ENCODE measurements at places on chromosomes 6 and 20.

DNA sequence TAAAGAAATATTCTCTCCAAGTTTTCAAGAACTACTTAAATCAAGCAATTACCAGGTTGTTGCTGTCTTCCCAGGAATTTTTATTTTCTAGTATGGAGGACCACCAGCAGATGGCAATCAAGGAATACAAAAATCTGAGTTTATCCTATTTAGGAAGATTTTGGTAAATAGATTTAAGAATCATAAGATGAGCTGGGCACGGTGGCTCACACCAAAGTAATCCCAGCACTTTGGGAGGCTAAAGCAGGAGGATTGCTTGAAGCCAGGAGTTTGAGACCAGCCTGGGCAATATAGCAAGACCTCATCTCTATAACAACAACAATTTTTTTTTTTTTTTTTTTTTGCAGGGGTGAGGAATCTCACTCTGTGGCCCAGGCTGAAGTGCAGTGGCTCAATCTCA is 19.3 kb upstream of the SEC63 start:
- no peak for DNase-seq

DNA sequence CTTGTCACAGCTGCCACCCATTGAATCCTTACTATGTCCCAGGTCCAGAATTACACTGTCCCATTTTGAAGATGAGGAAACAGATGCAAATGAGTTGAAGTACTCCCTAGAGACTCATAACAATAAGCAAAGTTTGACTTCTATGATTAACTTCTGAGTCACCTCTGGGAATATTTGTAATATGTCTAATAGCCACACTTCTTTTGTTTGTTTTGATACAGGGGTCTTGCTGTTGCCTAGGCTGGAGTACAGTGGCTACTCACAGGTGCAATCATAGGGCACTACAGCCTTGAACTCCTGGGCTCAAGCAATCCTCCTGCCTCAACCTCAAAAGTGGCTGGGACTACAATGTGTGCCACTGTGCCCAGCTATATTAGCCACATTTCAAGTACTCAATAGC is 11.4 kb upstream of the SOX12 start:
- DNase-seq, result no peak

GRCh38 chr6:35036828-35037663 is 104.1 kb downstream of the TCP11 start:
- no peak for DNase-seq

GRCh38 chr6:14639983-14640599 is 522.5 kb downstream of the CD83 start:
- no peak for DNase-seq

DNA sequence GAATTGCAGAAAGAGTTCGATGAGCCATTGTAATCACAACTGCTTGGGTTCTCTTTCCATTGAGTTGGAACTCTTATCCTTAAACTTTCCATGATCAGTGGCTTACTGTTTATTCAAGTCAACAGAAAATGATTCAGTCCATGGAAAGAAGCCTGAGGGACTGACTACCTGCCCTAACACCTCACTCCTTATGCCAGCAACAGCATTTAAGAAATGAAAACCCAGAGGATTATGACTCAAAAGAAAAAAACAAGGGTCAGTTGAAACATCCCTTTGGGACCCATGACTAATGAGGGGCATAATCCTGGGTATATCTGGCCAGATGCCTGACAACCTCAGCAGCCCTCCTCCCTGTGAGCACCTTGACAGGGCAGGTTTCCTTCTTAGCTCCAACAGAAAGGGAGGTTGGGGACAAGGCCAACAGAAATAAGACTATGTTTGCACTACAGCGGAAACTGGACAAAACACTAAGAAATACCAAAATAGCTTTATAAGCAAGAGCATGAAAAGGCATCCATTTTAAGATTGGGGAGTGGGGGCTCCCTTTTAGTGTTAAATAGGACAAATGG is 106.7 kb downstream of the MAP3K5 start:
- DNase-seq, result no peak

DNA sequence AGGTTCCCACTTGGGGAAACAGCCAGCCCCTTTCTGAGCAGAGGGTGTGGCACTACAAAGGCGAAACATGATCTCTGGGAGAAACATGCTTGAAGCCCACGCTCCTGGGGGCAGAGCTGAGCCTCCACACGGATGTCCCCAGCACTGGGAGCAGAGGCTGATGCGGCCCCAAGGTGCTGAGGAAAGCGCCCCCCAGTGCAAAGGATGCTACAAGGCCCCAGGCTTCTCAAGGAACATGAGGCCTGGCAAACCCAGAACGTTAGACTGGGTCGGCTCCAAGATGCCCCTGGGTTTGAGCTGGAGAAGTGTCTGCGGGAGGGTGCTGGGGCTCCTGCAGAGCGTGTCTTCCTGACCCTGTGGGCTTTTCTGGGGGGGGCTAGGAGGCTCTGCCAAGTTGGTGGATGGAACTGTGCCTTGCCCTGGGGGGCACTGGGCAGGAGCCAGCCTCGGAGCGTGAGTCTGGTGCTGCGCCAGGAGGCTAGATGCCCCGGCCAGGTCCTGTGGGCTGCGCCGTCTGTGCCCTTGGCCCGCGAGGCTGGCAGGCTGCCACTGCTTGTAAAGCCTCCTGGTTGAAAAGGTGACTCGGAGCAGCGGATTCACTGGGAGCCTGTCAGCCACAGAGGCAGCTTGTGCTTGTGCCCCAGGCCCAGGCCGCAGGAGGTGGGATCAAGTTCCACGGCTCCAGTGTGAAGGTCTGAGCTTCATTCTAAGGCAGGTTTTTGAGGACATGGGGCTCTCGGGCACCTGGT is 8.1 kb downstream of the SYNJ2 start:
- peak; percentile 63 for DNase-seq

DNA sequence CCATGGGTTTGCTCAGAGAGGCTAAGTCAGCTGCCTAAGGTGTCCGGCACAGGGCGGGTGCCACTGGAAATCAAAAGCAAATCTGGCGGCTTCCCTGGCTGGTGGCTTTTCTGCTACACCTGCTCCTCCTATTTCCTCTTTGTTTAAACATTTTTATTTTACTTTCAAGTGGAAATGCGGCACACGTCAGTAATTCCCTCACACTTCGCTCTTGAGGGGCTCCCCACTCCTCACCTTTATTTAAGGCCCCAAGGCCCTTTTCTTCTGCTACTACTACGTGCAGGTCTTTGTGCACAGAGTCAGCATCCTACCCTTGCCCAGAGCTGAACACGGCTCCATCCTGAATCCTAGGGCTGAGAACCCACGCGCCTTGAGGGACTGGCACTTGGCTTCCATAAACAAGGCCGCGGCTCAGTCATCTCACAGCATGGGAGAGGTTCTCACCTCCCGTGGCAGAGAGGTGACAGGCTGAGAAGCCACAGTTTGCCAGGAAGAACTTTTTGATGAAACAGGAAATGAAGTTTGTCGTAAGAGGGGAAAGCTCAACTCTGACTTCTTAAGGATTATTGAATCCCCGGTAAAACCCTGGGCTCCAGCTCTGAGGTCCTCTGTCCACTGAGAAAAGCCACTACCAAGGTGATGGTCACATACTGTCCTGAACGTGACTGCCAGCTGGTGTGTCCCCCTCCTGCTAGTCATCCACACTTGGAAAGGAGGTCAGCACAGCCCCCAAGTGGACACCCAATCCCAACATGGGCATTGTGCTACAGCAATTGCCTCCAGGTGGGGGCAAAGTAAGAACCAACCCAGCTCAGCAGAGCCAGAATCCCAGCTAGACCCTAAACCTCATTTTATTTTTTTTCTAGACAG is 48.0 kb downstream of the NFATC2 start:
- no peak for DNase-seq

GRCh38 chr6:139253656-139254055 is 38.1 kb downstream of the TXLNB start:
- no peak for DNase-seq

DNA sequence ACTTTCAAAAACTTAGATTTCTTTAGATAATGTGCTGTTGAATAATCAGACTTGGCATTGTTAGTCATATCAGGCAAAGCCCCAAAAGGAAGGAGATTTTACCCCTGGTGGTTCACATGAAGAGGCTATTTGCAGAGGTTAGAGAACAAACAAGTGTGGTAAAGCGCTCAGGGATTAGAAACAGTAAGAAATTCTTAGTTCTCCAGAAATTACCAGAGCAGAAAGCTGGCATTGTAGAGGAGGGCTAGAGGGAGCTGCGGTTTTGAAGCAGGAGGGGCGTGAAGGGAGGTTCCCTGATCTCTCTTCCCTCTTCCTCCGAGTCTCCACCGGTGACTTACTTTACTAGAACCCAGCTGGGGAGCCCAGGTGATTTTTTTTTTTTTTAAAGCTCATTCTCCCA is 10.2 kb downstream of the MYO6 start:
- DNase-seq, result no peak

- DNase-seq, result no peak
Measured at GRCh38 chr6:14305624-14306023, 188.1 kb downstream of the CD83 start.

DNA sequence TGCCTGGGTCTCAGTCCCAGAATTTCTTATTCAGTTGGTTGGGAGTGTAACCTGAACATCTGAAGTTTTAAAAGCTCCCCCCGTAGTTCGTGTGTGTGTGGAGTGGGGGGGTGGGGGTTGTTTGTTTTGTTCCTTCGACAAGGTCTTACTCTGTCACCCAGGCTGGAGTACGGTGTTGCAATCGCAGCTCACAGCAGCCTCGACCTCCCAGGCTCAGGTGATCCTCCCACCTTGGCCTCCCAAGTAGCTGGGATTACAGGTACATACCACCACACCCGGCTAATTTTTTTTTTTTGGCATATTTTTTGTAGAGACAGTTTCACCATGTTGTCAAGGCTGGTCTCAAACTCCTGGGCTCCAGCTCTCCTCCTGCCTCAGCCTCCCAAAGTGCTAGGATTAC is 3.1 kb downstream of the CCM2L start:
- DNase-seq, result no peak

DNA sequence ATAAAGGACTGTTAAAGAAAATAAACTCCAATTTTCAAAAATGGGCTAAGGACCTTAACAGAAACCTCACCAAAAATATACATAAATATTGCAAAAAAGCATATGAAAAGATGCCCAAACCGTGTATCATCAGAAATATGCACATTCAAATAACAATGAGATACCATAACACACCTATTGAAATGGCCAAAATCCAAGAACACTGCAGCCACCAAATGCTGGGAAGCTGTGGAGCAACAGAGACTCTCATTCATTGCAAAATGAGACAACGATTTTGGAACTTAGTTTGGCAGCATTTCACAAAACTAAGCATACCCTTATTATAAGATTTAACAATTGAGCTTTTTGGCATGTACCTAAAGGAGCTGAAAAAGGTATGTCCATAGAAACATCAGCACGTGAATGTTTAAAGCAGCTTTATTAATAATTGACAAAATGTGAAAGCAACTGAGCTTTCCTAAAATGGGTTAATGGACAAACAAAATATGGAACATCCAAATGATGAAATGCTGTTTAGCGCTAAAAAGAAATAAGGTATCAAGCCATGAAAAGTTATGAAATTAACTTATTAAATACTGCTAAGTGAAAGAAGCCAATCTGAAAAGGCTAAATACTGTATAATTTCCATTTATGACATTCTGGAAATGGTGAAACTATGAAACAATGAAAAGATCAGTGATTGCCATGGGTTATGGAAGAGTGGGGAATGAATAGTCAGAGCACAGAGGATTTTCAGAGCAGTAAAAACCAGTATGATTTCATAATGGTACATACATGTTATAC is 592.6 kb upstream of the ADGRB3 start:
- no peak for DNase-seq

DNA sequence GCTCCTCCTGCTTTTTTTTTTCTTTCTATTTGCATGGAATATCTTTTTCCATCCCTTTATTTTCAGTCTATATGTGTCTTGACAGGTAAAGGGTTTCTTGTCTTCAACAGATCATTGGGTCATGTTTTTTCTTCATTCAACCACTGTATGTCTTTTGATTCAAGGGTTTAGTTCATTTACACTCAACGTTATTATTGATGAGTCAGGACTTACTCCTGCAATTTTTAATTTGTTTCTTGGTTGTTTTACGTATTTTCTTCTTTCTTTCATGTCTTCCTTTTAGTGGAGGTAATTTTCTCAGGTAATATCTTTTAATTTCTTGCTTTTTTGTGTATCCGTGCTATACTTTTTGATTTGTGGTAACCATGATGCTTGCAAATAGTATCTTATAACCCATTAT is 429.1 kb upstream of the HTR1E start:
- DNase-seq, result no peak

- no peak for DNase-seq
Measured at GRCh38 chr6:18447552-18447951, 60.4 kb downstream of the RNF144B start.

DNA sequence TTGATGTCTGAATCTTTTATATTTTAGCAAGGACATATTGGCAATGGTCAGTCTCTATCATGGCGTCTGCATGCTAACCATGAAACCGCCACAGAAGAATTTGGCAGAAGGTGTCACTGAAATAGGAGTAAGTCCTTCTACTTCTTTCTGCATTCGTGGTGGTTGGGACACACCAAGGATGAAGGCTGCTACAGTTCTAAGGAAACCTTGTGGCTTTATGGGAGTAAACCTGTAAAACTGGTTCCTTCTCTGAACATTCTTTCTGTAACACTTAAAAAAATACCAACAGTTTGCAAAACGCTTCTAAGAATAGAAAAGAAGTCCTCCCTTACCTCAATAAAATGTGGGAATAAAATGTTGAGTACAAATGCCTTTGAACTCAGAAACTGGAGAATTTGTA is 195.3 kb downstream of the SLC24A3 start:
- no peak for DNase-seq

DNA sequence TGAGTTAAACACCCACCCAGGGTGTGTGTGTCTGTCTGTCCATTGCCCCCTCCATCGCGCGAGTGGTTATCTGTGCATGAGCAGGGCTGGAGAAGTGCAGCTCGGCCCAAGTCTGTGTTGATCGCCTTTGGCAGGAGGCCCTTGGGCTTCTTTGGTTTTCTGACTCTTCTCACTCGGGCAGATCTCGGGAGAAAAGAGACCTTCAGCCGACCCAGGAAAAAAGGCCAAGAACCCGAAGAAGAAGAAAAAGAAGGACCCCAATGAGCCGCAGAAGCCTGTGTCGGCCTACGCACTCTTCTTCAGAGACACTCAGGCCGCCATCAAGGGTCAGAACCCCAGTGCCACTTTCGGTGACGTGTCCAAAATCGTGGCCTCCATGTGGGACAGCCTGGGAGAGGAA is 132.9 kb downstream of the JPH2 start:
- DNase-seq, result no peak

- no peak for DNase-seq
Measured at GRCh38 chr6:119226089-119226488, 123.5 kb downstream of the MAN1A1 start.

- no peak for DNase-seq
Measured at GRCh38 chr20:9294041-9294440, 220.3 kb upstream of the LAMP5 start.

All from gastrocnemius medialis (tissue), 4 donors.